ENCODE measurements at places on chromosomes 7 and 10. TPM values are rescaled to one million over a fixed set of nuclear protein-coding genes. Genes with fewer than 3 reads are reported as not detected.

Gene FOXL3
- total RNA-seq = not detected

Gene WNT2
- not detected for total RNA-seq

Gene SKAP2
- 37.1 TPM for total RNA-seq

Gene SFMBT2
- total RNA-seq = 2.0 TPM

Gene ENKUR
- 1.8 TPM for total RNA-seq

Gene XRCC2
- 14.1 TPM for total RNA-seq

Gene LRRD1
- total RNA-seq = not detected

Gene CYP26C1
- not detected for total RNA-seq

Gene AOAH
- total RNA-seq = 0.05 TPM

Gene HIBADH
- 135 TPM for total RNA-seq

Gene OR2A1
- total RNA-seq = not detected

Gene PTCD1
- 17.4 TPM for total RNA-seq

Gene NPC1L1
- not detected for total RNA-seq

Gene TRPV6
- total RNA-seq = 0.11 TPM

Gene FXYD4
- total RNA-seq = not detected
